ENCODE measurements at places on chromosomes 7 and 10.
A peak's percentile ranks its signal among the peaks of the same experiment; 100 is the strongest.

DNA sequence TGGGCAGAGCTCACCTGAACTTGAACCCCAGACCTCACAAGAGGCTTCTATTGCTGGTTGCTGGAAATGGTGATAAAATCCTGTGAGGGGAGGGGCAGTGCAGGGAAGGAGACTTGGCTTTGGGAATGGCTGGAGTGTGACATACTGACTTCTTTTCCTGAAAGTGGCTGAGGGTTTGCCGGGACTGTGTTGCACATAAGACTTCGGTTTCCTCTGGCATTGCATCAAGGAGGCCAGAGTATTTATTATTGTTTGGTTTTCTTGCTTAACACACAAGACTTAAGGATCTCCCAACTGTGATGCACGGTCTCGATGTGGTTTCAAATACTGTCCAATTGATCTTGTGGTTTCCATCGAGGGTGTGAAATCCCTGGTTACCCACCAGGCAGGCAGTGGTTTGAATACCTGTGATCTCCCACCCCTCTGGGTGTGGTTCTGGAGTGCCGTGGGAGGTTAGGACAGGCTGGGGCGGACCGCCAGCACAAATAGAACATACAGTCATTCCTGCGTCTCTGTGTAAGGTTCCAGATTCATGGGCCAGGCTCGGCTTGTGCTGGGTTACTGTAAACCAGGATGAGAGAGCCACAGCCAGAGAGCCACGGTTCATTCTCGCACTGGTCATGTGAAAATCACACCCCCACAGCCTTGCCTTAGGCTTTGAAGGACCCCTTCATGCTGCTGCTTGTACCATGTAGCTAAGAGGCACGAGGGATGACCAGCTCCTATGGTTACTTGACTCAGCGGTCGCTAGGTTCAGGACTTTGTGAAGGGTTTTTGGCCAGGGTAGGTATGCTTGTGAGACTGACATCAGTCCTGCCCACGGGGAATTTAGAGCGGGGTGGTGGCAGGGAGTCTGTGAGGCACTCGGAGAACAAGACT lies 39.2 kb downstream of the WBP1L start:
- peak; percentile 85 for DNase-seq

GRCh38 chr10:96153070-96153469 lies 23.0 kb downstream of the ZNF518A start:
- no peak for DNase-seq

DNA sequence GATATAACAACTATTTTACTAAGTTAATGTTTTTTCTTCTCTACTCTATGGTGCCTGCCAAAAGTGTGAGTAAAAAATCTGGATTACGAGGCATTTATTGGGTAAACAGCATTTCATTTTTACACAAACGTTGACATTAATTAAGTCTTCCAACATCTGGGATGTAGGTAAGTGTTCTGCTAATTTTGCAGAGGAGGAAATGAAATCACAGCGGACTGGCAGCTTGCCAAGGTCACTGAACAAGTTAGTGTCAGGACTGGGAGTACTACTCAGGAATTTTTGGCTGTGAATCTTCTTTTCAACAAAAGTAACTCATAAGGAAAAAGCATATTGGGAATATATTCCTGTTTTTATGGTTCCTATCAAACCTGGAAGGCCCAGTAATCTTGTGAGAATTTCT lies 612.1 kb upstream of the FZD8 start:
- DNase-seq: peak; percentile 4

GRCh38 chr10:12193193-12193592 lies 2.5 kb downstream of the NUDT5 start:
- no peak for DNase-seq

GRCh38 chr10:121154846-121155245 lies 303.7 kb downstream of the WDR11 start:
- DNase-seq: peak; percentile 38

DNA sequence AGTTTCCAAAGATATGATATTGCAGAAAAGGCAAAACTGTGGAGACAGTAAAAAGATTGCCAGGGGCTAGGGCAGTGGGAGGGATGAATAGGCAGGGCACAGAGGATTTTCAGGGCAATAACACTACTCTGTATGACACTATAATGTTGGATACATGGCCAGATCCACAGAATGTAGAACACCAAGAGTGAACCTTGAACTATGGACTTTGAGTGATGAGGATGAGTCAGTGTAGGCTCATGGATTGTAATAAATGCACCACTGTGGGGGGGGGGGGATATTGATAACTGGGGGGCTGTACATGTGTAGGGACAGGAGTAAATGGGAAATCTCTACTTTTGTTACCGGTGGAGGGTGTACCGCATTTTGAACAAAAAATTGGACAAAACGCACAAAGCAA lies 77.4 kb downstream of the ALOX5 start:
- DNase-seq: no peak

DNA sequence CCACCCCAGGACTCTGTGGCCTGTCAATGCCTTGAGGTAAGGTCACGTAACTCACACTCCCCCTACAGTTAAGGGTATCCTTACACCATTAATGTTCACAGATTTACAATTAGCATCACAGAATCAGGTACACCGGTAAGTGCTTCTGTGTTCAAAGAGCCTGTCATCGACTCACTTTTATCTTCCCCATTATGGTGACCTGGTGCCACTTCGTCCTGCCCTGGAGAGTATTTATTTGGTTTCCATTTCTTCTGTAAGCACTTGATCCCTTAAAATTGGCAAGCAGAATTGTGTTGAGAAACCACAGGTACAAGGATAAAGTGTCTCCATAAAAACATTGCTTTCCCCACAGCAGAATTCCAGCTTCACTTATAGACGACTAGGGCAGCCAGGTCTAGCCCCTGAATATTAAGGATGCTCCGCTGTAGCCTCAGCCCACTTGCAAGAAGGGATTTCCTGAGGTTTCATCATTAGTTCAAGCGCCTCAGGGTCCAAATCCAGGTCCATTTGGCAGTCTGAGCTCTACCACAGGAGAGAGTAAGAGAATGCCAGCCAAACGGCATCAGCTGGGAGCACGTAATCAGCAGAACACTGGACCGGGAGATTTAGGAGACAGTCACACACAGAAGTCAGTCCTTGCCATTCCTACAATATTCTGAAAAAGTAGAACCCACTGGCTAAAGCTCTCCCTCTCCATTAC lies 10.1 kb downstream of the ATXN7L1 start:
- DNase-seq: no peak

DNA sequence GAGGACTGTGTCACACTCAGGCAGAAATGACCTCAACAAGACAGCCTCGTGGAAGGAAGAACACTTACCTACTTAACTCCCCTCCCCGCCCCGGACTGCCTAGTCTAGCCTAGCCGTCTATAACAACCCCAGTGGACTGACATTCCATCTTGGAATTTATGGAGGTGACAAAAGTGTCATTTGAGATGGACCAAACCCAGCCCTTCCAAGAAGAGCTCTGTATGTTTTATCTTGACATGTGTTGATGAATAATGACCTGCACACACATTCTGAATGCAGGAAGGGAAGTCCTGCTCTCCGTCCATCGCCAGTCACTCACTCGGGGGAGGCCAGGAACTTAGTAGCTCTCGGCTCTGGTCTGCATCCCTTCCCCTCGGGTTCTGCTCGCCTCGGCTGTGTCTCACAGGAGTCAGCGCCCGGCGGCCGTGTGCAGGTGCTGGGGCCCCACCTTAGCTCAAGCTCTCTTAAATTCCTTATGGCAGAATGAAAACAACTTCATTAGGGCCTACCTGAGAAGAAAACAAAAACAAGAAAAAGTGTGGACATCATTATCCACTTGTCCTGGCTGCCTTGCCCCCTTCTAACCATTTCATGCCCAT lies 140.9 kb upstream of the NPS start:
- no peak for DNase-seq

- no peak for DNase-seq
These were observed 30.1 kb upstream of the ASAH2 start for GRCh38 chr10:50281210-50281966.

Measured in prostate gland (tissue), 2 donors.